ENCODE measurements at places on chromosomes 4 and X.

GRCh38 chr4:143135358-143135757 is 49.4 kb upstream of the USP38 start:
- no peak for DNase-seq

DNA sequence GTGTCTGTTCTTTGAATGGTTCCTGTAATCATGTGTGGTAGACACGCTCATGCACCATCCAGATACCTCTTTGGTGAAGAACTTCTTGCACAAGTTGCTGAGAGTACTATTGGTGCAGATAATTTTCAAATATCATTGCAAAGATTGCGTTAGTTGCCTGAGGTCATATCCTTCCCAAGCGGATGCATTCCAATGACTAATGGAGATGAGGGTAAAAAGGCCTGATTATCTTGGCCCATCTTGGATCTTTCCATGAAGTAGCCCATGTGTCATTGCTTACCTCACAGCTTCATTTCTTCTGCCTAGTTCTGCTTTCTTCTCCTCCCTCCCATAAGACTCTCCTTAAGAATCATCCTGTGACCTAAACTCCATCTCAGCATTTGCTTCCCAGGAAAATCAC is 384.9 kb upstream of the CNKSR2 start:
- no peak for DNase-seq

- DNase-seq = no peak
Measured at GRCh38 chr4:11397819-11398610, 30.7 kb downstream of the HS3ST1 start.

GRCh38 chr4:16488084-16488483 is 261.8 kb upstream of the TAPT1 start:
- no peak for DNase-seq

- DNase-seq = peak; percentile 60
Measured at GRCh38 chrX:151697522-151697921, 2.3 kb downstream of the PRRG3 start.

DNA sequence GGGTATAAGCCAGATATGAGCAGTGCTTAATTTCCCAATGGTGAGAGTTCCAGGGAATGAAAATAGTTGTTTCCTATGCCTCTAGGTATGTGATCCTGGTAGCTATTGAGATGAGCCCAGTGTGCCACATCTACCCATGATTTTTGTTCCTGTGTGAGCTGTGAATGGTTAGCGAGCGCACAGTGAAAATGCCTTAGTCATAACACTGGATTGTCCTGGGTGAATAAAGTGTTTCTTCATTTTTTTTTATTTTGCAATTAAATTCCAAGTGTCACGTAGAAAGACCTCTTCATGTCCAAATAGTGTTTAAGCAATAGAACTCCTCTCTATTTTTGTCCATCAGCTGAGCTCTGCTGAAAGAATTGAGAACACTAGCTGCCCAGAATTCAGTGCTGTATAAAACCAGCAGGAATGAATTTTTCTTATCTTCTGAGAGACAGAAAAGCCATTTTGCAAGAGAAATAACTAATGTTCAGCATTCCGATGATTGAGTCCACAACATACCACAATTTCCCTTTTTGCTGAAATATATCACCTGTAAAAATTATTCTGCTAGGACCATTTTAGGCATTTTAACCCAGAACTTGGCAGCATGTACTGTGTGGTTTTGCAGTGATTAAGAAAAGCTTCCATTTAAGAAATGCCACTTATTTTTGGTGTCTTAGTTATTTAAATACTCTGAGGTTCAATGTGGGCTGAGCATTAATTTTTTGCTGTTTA is 5.6 kb downstream of the MAOA start:
- no peak for DNase-seq

DNA sequence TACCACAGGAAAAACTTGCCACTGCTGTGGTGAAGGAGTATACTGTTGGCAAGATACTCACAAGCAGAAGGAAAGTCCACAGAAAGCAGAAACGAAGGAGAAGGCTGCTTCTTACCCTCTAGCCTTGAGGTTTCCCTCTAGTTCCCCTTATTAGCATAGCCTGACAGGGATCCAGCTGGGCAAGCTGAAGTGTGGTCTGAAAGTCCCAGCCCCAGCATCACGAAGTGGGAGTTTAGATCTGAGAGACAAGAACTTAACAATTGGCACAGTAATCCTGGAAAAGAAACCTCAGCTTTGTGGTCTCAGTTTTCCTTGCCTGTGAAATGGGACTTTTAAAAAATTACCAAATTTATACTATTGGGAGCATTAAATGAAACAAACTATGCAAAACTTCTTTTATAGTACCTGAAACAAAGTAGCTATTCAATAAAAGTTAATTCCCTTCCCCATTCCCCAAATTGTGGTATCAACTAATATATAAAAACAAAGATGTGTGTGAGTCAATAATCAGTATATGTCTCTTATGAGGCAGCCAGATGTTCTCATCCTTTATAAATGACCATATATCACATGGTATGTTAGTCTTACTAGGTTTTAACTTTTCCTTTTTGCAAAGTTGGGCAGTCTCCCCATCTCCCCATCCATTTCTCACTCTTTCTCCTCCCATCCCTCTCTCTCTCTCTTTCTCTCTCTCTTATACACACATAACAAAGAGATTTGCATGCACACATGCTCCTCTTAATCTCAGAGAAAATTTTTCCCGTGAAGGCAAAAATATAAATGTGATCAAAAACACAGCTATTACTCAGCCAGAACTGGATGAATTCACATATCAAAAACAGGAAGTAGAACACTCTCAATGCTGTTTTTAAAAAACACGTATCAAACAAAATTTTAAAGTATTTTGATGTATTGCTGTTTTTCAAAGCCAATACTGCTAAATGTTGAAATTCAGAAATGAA is 57.8 kb downstream of the SCFD2 start:
- no peak for DNase-seq

DNA sequence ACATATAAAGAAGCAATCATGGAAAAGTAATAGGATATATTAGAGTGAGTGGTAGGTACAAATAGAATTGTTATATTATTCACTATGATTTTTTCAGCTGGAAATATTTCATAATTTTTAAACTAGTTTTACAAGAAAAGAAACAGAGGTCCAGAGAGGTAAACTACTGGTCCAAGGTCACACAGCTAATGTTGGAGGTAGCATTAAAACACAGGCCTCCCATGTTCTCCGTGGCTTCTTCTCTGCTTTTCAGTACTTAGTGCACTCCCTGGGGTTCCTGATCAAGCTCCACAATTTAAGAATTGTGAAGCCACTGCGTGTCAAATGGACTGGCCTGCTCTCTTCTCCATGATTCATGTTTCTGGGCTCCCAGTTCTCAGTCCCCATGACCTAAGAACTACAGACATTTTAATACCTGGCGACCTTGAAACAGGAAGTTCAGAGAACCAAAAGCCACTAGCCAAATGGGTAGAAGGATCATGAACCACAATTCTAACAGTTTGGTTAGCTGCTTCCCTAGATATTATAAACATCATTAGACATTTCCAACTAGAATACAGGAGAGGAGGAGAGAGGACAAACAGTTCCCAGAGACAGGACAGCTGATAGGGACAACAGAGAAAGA is 172.0 kb upstream of the KLF3 start:
- DNase-seq = no peak

- no peak for DNase-seq
Measured at GRCh38 chr4:27023366-27023765, 162.7 kb downstream of the STIM2 start.

GRCh38 chr4:135277068-135277979 is 1075.7 kb upstream of the PABPC4L start:
- DNase-seq = peak; percentile 68

DNA sequence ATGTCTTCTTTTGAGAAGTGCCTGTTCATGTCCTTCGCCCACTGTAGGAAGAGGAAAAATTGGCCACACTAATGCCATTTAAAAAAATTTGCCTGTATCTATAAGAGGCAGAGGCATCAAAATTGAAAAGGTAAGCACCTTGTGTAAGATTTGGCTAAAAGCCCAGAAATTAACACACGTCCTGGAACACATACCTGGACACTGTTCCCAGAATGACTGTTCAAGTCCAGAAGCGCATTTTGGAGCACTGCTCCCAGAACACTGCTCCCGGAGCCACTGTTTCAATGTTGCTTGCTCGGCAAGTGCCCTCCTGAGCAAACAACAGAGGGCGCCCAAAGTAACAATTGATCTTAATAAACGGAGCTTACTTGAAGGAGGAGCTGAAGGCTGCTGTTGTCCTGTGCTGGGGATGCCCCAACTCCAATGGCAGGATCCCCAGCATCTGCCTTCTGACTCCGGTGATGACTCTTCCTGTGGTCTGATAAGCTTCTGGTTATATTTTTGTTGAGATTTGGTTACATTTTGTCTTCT is 1958.6 kb downstream of the C4orf33 start:
- DNase-seq = no peak

GRCh38 chr4:48639807-48640206 is 140.3 kb downstream of the FRYL start:
- DNase-seq = no peak

GRCh38 chr4:157052429-157053040 is 23.4 kb upstream of the GLRB start:
- DNase-seq = no peak

DNA sequence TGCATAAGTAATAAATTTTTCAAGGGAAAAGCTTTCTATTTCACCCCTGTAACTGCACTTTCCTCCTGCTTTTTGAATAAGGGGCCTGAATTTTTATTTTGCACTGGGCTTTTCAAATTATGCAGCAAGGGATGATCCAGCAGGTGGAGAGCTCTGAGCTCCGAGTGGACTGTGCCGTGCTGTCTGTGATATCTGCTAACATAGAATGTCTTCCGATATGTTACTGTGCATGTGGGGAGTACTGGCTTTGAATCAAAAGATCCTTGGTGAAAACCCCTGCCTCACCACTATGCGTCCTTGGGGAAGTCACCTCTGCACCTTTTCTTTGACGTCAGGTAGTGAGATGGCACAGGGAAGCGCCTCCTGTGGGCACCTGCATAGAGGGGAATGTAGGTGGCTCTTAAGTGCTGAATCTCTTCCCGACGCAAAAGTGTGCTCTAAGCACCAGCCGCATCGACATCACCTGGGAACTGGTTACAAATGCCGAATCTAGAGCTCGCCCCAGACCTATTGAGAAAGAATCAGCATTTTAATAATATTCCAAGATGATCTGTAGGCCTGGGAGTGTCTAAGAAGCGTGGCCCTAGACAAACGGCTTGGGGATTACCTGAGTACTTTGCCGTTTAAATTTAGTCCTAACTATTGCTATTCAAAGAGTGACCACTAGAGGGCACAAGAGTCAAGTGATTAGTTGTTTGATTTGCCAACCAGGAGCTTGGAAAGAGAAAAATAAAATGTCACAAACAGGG is 19.2 kb upstream of the WFS1 start:
- peak; percentile 69 for DNase-seq

DNA sequence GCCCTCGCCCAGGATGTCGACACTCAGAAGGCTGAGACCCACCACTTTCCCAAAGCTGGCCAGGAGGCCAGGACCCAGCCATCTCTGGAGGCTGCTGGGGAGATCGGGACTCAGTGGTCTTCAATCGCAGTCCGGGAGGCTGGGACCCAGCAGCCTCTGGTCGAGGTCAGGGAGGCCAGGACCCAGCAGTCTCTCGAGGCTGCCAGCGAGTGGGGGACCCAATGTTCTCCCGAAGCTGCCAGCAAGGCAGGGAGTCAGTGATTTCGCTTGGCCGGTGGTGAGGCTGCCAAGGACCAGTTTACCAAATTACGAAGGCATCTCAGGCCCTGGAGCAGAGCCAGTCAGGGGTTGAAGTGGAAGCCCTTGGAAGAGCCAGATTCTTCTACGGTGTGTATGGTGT is 181.6 kb downstream of the NAF1 start:
- no peak for DNase-seq

- DNase-seq = no peak
Measured at GRCh38 chrX:70257423-70258288, 2.3 kb downstream of the P2RY4 start.

All from HFFc6 (cell line).